ENCODE measurements at places on chromosomes 1 and 21.

DNA sequence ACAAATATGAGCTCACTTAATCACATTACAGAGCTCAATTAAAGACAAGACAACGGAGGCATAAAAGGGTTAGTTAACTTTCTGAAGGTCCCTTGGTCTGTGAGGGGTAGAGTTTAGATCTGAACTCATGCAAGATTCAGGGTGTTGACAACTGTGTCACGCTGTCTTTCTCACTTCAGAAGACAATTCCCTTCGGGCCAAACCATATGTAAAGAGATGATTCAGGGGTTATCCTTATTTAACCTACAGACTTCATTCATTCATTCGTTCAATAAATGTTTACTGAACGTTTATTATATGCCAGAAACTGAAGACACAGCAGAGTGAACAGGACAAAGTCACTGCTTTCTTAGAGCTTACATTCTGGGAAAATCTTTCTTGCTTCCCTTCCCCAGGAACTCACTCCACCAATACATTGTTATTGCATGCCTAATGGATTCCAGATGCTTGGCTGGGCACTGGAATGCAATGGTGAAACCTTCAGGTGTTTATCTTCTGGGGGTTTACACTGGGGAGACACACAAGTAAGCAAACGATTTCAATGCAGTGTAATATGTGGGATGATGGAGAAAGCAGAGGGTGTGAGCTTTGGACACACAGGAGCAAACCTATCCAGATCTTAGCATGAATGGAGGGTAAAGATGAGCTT lies 6.4 kb downstream of the XCL1 start:
- no peak for DNase-seq

GRCh38 chr1:4265836-4266235 lies 365.8 kb upstream of the C1orf174 start:
- no peak for DNase-seq

DNA sequence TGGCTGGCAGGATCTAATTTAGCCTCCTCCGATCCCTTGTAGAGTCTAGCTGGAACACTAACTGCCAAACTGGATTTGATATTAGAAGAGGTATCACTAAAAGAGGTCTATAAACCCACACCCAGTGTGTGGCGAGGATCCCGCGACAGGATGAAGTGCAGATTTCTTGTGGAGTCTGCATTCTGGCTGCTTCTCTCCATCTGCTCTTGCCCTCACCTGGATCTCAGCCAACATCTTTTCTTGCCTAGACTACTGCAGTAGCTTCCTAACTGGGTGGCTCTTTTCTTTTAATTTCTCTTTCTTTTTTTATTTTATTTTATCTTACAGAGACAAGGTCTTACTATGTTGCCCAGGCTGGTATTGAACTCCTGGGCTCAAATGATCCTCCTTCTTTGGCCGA lies 48.9 kb upstream of the CAPZB start:
- DNase-seq, result no peak

DNA sequence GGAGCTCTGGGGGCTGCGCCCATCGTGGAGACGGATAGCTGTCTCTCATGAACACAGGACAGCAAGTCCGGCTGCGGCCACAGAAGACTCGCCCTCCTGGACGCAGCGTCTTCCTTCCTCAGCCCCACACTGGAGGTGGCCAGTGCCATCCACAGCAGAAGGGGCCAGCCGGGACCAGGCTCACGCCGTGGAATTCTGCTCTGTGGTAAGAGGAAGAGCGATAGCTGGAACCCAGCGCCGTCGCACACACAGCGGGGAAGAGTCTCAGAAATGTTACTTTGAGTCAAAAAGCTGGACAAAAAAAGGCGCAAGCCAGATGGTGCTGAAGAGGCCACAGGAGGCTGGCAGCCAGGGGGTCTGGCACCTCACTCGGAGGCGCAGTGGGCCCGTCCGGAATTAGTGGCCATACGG lies 113.9 kb upstream of the COL6A1 start:
- no peak for DNase-seq

- no peak for DNase-seq
These were observed 59.1 kb downstream of the CAPN2 start for GRCh38 chr1:223771469-223771813.

GRCh38 chr1:156808186-156809030 lies 8.2 kb downstream of the SH2D2A start:
- no peak for DNase-seq

- DNase-seq, result no peak
These were observed 18.7 kb downstream of the TMEM53 start for GRCh38 chr1:44655609-44656008.

GRCh38 chr1:207300970-207301369 lies 20.5 kb upstream of the CD55 start:
- no peak for DNase-seq

DNA sequence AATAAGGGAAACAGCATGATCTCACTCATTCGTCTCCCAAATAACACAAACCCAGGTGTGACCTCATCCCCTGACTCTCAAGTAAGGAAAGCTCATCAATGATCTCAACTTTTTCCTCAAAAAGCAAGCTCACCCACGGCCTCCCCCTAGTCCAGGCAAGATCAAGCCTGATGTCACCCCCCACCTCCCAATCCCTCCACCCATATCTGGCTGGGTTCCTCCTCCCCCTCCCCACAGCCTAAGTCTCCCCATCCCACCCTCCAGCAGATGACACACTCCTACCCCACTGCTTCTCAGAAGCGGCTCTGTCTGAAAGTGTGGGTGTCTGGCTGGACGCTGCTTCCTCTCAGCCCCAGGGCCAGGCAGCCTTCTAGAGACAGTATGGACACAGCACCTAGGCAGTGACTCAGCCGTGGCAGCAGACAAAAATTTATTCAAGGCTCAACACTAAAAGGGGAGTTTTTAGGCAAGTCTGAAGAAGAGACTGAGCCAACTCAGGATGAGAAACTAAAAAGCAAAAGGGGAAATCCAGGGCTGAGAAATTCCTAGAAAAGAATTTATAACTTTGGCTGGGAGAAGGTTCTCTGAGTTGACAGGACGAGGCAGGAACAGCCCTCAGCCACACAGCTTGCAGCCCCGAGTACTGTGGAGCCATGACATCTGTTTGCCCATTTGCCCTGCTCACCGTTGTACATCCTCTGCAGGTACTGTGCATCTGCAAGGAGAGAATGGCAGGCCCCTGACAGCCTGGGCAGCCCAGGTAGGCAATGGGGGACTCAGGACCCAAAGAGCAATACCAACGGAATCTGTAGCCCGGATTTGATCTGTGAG lies 81.6 kb upstream of the LRRC8D start:
- DNase-seq, result peak; percentile 58

DNA sequence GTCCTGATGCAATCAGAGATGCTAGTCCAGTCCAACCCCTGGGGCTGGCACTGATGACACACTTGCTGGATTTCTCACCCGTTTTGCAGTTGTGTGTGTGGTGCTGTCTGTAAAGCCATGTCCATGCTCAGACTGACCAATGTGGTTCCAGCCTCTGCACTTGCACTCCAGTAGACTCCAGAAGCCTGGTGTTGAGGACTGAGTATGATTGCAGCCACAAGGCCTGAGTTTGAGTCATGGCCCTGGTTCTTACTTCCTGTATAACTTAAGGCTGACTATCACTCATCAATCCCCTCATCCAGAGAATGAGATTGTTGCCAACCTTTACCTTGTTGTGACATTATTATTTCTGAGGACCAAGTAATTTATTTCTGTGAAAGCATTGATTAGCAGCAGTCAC lies 34.8 kb upstream of the IKBKE start:
- DNase-seq, result no peak

DNA sequence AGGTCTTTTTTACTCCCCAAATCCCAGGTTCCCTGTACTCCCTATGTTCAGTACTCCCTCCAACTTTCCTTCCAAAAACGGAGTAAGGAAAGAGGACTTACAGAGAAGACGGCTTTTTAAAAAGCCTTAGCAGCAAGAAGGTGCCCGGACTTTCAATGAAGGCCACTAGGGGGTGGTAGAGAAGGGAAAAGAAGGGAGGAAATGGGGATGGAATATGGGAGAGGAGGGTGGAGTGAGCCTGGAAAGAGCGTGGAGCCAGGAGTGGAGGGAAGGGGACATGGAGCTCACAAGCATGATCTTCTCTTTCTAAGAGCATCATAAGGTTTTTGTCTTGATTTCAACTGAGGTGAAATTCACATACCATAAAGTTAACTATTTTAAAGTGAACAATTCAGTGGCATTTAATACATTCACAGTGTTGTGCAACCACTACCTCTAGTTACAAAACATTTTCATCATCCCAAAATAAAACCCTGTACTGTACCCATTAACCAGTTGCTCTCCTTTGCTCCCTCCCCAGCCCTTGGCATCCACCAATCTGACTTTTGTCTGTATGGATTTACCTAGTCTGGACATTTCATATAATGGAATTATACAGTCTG lies 129.9 kb downstream of the ZNF281 start:
- no peak for DNase-seq

GRCh38 chr1:25026730-25027450 lies 96.8 kb upstream of the RUNX3 start:
- DNase-seq, result no peak

Data from activated naive CD4-positive, alpha-beta T cell treated with Interleukin-2 at 50 U/mL for 16 hours (primary cell).